Effector CD4-positive, alpha-beta T cell (primary cell): ENCODE measurements at places on chromosomes 5 and 9.

DNA sequence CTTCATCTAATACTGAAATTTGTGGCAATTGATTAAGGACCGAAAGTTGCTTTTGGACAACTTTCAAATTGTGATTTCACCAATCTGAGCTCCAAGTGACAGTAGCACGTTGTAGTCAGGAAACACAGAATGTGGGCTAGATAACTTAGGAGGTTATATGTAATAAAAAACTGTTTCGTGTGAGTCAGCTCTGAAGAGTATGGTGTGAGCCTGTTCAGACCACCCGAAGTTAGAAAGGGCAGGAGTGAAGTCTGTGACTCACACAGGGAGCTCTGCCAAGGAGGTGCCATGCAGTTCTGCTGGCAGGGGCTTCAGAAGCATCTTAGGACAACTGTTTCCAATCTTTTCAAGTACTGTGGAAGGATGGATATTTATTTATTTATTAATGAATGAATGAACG is 16.4 kb upstream of the ZBTB34 start:
- no peak for DNase-seq

- no peak for DNase-seq
Observed at GRCh38 chr9:114392749-114393112, 4.9 kb upstream of the AKNA start.

GRCh38 chr9:72855321-72855720 is 97.5 kb downstream of the ALDH1A1 start:
- no peak for DNase-seq

DNA sequence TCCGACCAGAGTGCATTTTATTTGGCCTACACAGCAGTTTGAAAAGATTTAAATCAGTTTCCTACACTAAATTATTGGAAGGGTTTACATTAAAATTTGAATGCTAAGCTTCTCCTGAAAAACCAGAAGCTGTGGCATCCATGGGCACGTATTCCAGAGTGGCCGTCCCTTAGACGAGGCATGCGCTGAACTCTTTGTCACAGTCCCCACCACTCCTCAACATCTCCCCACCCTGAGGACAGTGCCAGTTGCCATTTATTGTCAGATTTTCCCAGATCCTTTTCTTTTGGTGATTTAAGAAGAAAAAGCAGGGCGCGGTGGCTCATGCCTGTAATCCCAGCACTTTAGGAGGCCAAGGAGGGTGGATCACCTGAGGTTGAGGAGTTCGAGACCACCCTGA is 39.9 kb upstream of the UNC5A start:
- DNase-seq, result no peak

GRCh38 chr5:15577831-15578230 is 77.9 kb downstream of the FBXL7 start:
- DNase-seq, result no peak

GRCh38 chr9:136198605-136199083 is 6.3 kb downstream of the LHX3 start:
- DNase-seq, result no peak

- DNase-seq, result no peak
Observed at GRCh38 chr5:96440185-96440538, 7.1 kb upstream of the PCSK1 start.

DNA sequence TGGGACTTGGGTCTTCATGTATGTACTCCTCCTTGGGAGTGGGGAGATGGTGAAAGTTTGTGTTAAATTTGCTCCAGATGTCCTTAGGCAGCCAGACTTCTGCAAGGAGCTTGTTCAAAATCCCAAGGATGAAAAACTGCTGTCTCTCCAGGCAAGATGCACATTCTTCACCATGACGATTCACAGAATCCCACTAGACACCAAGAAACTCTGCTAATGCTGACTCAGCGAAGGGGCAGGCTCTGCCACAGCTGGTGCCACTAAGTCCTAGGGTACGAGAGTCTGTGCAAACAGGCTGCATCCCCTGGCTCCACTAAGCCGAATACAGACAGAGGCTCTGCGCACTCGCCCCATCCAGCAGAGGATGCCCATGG is 71.1 kb downstream of the OLFM1 start:
- no peak for DNase-seq

DNA sequence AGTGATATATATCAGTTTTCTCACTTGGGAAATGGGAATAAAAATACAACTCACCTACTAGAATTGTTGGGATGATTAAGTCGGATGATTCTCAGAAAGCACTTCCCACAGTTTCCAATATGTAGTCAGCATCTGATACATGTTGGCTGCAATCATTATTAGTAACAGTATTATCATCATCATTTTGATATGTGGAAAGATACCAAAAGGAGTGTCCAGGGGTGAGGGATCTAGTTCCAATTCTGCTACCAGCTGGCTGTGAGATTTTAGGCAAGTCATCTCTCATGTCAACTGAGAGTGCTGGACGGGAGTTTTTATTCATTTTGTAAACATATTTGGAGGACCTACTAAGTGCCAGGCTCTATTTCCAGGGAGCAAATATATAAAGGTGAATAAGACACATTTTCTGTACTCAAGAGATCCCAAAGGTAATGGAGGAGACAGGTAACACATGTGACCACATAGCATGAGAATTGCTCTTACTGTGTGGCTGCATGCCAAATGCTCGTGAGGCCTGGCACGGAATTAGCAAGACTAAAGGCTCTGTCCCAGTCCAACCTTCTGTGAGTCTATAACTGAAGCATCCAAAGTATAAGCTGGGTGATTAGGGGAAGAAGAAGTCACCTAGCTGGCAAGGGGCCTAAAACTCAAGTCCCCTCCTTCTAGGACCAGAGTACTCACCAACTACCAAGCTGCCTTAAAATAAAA is 83.0 kb downstream of the GRIA1 start:
- DNase-seq, result no peak

GRCh38 chr9:94581728-94582127 is 11.9 kb downstream of the FBP2 start:
- no peak for DNase-seq

DNA sequence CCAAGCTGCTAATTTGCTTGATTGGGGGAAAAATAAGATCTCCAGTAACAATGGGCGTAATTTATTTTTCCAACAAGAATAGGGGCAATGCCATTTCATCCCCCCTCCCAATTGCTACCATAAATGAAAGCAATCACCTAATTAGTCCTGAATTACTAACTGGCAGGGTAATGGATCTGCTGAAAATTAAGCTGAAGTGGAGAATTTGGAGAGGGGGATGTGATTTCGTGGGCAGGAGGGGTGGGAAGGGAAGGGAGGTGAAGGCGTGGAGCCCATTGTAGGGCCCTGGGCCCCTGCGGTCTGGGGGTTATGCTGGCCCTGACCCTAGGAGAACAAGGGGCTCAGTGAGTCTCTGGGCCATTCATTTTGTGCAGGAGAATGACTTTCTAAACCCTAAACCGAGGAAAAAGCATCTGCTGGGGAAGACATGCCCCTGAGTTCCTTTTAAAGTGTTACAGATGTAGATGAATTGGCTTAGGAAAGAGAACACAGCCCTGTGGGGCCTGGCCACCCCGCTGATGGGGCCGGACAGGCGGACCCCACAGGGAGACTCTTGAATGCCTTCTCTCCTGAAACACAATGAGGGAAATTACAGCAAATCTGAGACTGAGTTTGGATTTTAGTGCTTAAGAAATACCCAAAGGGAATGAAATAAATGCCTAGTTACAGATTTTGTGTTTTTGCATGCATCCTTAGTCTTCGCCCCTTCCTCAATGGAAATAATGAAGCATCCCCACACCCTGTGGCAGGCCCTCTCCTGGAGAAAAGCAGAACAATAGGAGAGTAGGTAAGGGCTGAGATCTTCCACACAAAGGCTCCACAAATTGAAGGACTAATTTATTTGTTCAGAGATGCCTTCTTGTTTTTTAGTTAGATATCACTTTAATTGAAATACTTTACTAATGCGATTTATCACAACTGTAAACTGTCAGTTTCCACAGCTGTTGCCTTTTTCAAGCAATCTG is 143.2 kb downstream of the PSAT1 start:
- DNase-seq, result no peak

- no peak for DNase-seq
Observed at GRCh38 chr5:146620031-146620668, 104.2 kb upstream of the GPR151 start.

GRCh38 chr5:9343146-9343850 is 202.6 kb downstream of the SEMA5A start:
- DNase-seq, result no peak

- DNase-seq, result no peak
Observed at GRCh38 chr9:126611193-126611591, 2.5 kb upstream of the LMX1B start.

DNA sequence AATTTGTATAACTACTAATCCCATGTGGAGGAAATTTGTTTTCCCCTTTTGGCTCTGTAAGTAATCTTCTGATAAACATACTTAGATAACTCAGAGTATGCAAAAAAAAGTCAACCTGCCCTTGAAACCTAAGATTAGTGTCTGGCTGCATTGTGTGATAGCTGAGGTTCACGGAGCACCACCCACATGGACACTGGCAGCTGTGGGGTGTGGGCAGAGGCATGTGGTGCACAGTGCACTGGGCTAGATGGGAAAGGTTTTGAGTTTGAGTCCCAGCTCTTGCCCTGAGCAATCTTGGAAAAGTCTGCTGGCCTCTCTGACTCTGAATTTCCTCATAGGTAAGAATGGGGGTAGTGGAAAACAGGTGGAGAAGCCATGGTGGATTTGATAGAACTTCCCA is 75.1 kb downstream of the PLCXD3 start:
- DNase-seq, result no peak

GRCh38 chr9:16252616-16253015 is 617.9 kb downstream of the BNC2 start:
- DNase-seq, result no peak

DNA sequence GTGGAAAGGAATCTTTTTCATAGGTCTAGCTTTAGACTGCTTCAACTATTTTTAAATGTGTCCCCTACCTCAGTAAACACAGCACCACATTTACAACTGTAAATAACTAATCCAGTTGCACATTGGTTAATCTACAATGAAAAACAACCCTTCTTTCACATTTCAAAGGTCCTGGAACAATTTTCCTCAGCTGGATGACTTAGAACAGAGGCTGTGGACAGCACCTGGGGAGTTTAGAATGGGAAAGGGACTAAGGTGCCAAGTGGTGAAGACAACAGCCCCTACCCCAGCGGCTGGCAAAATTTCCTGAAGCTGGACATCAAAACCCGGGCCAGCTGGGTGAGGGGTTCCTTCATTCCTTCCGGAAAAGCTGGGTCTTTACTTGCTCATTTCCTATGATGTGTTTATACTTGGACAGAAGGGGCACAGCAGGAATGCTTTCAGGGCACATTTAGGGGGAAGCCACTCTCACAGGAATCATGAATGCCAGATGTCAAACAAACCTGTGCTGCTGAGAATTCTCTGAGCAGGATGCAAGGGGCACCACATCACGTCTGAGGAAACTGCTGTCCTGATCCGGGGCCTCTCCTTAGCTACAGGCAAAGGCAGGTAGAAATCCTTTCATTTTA is 158.3 kb downstream of the NR2F1-AS1 start:
- DNase-seq, result no peak

DNA sequence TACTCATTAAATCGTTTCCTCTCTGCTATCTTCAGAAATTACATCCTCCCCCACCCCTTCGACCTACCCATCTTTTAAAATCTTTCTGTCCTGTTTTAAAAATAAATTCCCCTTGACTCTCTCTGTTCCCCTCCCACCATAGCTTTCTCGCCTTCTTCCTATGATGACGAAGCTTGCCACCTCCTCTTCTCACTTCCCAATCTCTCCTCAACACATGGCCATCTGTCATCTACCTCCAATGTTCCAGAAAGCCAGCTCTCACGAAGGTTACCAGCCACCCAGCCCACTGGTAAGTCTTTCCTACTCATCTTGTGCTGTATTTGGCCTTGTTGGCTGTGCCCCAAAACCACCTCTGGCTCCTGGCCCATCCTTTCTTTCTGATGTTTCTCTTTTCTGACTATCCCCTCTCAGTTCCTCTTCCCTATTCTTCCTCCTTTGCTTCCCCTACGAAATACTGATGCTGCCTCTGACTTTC is 346.3 kb downstream of the ENC1 start:
- no peak for DNase-seq

DNA sequence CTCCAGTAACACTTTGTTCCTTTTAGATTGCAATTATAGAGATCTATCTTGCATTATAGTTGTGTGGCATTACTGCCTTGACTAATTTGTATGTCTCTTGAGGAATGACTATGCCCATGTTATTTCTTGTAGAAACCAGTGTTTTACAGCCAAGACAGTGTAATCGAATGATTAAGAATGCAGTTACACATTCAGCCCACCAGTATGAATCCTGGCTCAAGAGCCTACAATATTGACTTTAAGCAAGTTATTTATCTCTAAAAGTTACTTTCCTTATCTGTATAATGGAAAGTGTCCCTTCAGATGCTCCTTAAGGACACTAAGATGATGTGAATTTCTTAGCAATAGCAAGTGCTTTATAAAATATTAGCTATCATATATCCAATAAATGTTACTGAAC is 9.7 kb upstream of the SNX24 start:
- DNase-seq, result no peak

GRCh38 chr9:35691334-35691650 is 1.6 kb upstream of the TPM2 start:
- no peak for DNase-seq

- no peak for DNase-seq
Observed at GRCh38 chr9:70746316-70746715, 331.9 kb upstream of the KLF9 start.

- DNase-seq, result no peak
Observed at GRCh38 chr9:84357275-84357674, 16.7 kb upstream of the SLC28A3 start.

DNA sequence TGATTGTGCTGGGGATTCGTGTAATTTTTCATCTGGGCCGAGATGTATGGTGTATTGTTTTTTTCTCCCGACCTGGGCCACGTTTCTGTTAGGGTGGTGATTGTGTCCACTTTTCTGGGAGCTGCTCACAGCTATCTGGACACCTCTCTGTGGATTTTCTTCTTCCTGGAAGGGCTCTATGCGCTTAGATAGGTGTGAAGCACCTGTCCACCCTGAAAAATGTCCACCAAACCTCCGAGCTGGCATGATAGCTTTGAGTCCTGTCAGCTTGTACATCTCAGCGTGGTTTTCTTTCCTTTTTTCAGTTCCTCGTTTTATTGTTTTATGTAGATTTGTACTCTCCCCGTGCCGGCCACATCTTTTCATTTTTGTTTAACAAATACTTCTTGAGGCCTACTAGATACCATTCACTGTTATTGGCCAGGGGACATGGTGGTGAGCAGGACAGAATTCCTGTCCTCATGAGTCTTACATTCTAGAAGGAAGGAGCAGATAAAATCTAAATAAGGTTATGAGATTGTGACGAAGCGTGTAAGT is 1.1 kb downstream of the UGCG start:
- no peak for DNase-seq

- no peak for DNase-seq
Observed at GRCh38 chr5:141223112-141223783, at the start of gene PCDHB14. Gene PCDHB14, plus strand, starts transcription at chr5:141223343. Its CDS starts 163 bp downstream, at chr5:141223506.

GRCh38 chr9:5582835-5583195 is 46.1 kb upstream of the RIC1 start:
- no peak for DNase-seq

DNA sequence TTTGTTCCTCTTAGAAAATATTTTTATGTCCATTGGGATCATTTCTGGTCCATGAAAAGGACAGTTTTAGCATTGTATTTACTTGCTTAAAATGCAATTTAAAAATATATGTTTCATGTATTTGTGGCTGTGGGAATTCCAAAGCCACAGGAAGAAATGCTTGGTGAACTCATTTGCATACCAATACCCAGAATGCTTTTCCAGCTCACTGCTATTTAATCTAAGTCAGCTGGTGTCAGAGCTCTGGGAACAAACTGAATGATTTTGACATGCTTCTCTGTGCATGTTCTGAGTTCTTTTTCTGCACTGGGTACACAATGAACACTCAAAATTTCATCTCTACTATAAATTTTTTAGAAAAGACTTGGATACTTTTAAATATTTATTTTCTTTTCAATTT is 482.8 kb upstream of the ARRDC3 start:
- no peak for DNase-seq
